ENCODE measurements at places on chromosomes 2 and 18.

DNA sequence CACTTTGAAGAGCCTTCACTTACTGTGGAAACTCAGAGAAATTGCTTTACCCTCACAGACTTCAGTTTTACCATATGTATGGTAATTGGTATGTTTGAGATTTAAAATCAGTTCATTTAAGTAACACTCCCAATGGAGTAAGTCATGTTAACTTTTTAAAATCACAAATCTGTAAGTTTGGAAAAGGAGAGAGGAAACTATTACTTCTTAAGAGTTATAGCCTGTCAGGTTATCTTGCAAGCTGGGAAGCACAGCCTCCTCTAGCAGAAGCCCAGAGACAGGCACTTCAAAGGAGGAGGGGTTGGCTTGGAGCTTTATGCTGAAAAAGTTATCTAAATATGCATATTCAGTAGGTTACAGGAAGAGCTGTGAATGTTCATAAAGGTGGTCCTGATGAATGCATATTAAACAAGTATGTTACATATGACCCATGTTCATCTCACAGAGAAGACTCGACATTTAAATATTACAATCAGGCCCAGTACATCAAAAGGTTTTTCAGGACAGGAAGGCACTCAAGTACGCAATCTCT is 102.5 kb downstream of the XRCC5 start:
- no peak for DNase-seq

- DNase-seq = no peak
Observed at GRCh38 chr2:637804-638203, 39.4 kb downstream of the TMEM18 start.

GRCh38 chr2:236577481-236578410 is 8.1 kb downstream of the ACKR3 start:
- no peak for DNase-seq

GRCh38 chr2:58414506-58414905 is 173.4 kb upstream of the FANCL start:
- no peak for DNase-seq

GRCh38 chr2:110804915-110805314 is 72.5 kb downstream of the ACOXL start:
- DNase-seq = peak; percentile 6

DNA sequence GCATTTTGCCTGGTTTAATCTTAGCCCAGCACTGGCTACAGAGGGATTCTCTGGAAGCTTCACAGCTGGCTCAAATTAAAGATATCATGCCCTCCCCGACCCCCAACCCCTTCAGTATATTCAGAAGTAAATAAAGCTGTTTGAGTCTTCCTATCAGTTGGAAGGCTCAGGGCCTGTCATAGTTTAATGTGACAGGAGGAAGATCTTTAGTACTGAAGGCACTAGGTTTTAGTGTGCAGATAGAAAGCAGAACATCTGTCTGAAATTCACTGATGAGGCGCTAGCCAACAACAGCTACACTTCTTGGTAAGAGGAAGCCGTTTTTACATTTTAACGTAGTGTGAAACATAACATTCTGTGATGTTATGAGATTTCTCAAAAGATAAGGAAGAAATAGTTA is 969.1 kb upstream of the CDH2 start:
- no peak for DNase-seq

DNA sequence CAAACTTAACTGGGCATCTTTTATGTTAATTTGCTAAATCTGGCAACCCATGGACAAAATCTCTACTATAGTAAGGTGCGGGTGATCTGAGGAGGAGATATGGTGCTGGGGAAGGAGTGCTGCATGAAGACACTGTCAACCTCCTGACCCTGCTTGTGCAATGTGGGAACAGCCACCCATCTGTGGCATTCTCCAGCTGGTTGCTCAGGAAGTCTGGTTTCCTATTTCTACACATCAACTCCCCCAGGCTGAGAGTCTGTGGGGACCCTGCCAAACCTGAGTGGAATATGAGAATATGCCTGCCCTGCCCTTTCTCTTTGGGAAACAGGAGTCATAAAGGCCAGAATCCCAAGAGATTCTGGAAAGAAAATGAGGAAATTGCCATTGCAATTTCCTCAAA is 60.1 kb upstream of the PAX3 start:
- DNase-seq = no peak

- no peak for DNase-seq
Observed at GRCh38 chr2:45585267-45585861, 25.7 kb downstream of the SRBD1 start.

GRCh38 chr2:182023235-182023634 is 37.6 kb downstream of the PPP1R1C start:
- DNase-seq = no peak

- DNase-seq = no peak
Observed at GRCh38 chr18:74402806-74403433, 54.2 kb downstream of the DIPK1C start.

GRCh38 chr2:52594026-52594425 is 1173.6 kb upstream of the CHAC2 start:
- no peak for DNase-seq

GRCh38 chr2:54723996-54724559 is 616 bp downstream of the EML6 start:
- no peak for DNase-seq

- DNase-seq = no peak
Observed at GRCh38 chr2:120396861-120397811, 51.2 kb downstream of the INHBB start.

- DNase-seq = no peak
Observed at GRCh38 chr18:69951182-69951581, 3.5 kb upstream of the CD226 start.

DNA sequence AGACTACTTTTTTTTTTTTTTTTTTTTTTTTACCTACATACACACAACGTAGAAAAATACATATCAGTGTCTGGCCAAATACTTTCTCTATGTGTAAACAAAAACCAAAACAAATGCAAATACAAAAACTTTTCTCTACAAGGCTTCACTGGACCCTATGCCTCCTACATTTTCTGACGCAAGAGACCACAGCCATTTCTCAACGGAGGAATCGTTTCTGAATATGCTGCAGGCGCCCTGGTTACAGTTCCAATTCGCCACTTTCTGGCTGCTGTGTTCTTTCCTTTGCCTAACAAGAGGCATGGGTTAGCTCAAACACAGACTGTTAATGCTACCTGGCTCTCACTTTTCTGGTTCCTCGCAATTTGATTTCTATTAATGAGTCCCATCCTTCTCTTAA is 96.4 kb downstream of the EPB41L3 start:
- no peak for DNase-seq

DNA sequence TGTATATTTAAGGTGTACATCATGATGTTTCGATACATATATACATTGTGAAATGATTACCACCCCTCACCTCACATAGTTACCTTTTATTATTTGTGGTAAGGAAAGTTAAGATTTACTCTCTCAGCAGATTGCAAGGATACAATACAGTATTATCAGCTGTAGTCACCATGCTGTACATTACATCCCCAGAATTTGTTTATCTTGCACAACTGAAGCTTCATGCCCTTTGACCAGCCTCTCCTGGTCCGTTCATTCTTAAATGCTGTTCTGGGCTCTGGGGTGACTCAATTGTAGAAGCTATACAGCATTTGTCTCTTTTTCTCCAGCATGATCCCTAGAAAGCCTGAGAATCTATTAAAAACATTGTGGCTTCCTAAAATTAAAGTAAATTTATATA is 90.8 kb downstream of the PTPRM start:
- DNase-seq = no peak

DNA sequence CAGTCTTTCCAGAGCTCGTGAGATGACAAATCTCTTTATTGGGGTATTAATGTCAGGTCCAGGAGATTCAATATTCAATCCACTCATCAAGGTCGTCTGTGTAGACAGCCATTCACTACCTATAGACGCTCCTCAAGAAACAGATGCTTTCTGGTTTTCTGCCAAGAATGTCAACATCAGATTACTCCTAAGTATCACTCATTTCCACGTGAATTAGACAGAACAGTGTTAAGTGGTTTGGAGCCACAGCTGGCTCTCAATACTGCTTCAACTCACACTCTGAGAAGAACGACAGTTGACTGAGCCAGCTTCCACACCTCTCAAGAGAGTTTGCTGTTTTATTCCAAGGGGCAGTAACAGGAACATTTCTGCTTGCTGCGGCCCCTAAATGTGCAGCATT is 113.5 kb upstream of the NEDD4L start:
- no peak for DNase-seq

DNA sequence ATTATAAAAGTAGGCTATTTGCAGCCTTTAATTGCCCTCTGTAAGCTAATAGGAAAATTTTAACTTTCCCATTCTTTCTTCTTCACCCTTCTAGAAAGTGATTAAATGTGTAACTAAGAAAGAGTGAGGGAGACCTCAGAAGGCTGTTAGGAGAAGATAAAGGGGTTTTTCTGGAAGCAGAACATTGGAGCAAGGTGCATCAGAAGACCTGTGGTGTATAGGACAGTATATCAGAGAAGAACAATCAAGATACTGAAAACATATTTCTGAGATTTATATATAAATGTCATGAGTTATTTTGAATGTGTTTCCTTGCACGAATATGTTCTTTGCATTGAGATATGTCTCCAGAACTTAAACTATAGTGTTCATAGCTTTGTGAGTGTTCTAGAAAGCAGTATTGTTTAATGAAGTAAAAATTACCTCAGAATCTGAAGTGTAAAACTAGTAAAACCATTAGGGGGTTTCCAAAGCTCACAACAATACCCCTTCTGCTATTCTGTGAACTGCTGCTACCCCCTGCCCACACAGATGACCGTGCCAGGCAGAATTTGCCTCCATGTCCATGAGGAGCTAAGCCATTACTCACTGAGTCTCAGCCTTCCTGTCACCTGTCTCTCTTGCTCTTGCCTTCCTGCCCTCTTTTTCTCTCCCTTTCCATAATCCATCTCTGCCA is 537.9 kb downstream of the EPHA4 start:
- DNase-seq = no peak

DNA sequence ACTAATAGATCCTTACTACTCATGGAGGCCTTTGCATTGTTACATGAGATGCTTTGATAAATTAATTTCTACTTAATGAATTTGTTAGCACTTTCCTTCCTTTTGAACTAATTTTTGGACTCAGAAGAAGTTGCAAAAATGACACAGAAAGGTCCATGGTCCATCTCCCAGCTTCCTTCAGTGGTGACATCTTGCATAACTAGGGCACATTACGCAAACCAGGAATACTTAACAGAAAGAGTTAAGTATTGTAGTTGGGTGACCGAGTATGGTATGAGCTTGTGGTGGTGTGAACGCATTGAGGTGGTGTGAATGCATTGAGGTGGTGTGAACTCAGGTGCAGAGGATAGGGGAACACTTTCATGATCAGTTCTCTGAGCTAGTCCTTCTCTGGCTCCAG is 151.1 kb upstream of the TWIST2 start:
- DNase-seq = no peak

DNA sequence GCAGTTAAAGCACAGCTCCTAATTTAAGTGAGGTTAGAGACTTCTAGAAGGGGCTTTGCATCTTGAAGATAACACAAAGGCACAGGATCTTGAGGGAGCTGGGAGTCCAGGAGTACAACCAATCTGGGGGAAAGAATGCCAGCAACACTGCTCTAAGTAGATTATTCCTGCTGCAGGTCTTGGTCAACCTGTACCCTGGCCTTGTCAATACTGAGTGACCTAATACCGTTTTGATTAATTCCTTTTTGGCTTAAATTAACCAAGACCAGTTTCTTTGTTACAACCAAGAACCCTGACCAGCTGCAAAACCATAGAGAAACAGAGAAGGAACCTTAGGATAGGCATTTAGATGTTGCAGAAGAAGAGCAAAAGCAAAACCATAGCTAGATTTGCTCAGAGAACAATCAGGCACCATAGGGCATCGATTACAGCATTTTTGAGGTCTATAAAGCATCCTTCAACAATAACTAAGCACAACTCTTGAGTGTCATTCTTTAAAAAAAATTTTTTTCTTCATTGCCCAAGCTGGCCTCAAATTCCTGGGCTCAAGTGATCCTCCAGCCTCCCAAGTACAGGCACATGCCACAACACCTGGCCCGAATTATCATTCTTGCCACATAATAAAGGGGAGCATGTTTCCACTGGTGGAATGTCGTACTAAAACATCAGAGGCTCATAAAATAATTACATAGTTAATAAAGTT is 6.3 kb downstream of the STARD7 start:
- DNase-seq = no peak

- DNase-seq = no peak
Observed at GRCh38 chr18:23188068-23188760, 52.9 kb downstream of the CABLES1 start.

- DNase-seq = no peak
Observed at GRCh38 chr18:9082711-9083510, 19.6 kb upstream of the NDUFV2 start.

Measured in stimulated activated CD8-positive, alpha-beta memory T cell treated with anti-CD3 and anti-CD28 coated beads, Interleukin-4, amount 100 ng/mL, for 4 hours (primary cell).